ENCODE measurements at places on chromosomes 1 and 21.

GRCh38 chr1:166185526-166185925 lies 18.7 kb upstream of the FAM78B start:
- no peak for DNase-seq

GRCh38 chr1:173017792-173018191 lies 32.9 kb downstream of the TNFSF18 start:
- no peak for DNase-seq

GRCh38 chr1:30515755-30516484 lies 207.5 kb downstream of the MATN1 start:
- no peak for DNase-seq

- no peak for DNase-seq
Observed at GRCh38 chr1:200226268-200226968, 183.4 kb downstream of the ZNF281 start.

- no peak for DNase-seq
Observed at GRCh38 chr1:88791192-88791591, 100.2 kb downstream of the GTF2B start.

- DNase-seq = no peak
Observed at GRCh38 chr1:6245869-6246496, 2.0 kb downstream of the HES3 start.

- peak; percentile 45 for DNase-seq
Observed at GRCh38 chr1:245859493-245860114, 647.5 kb downstream of the SMYD3 start.

- peak; percentile 83 for DNase-seq
Observed at GRCh38 chr1:162908780-162909179, 47.8 kb upstream of the CCDC190 start.

DNA sequence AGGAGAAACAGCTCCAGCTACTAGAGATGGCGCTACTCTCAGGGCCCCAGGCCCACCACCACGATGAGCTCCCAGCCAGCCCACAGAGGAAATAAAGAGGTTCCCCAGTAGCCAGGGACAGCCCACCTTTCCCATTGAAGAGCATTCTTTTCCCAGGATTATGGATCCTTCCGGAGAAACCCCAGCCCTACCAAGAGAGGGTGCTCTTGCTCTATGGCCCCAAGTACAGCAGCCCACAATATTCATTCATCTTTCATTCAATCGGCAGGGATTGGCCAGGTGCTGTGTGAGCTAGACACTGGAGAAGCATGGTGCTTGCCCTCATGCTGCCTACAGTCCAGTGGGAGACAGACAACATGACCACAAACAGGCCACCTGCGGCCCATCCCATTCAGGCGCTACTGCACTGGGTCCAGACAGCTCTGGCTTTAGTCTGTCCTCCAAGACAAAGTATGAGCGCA lies 29.9 kb downstream of the PMVK start:
- DNase-seq = no peak

- peak; percentile 63 for DNase-seq
Observed at GRCh38 chr1:6544831-6545230, 9.5 kb downstream of the NOL9 start.

- no peak for DNase-seq
Observed at GRCh38 chr1:8543965-8544364, 226.1 kb downstream of the SLC45A1 start.

DNA sequence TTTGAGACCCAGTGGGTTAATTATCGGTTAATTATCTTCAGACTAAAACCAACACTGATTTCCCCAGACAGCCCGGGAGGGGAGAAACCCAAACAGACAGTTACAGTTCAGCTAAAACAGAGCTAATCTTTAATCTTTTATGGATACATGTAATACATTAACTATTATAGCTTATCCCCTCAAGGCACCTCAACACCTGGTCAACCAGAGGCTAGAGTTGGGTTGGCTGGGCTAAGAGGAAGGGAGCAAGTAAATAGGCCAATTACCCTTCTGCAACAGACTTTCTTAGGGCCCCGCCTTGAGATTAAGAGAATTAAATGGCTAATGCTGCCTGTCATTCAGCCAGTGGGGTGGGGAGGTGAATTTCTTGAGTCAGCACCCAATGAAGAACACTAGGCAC lies 6.6 kb upstream of the MED18 start:
- DNase-seq = no peak

- DNase-seq = no peak
Observed at GRCh38 chr1:30908696-30909364, at the start of gene SDC3. Gene SDC3 (minus strand): TSS chr1:30908758. CDS start chr1:30908586, 172 bp downstream.

DNA sequence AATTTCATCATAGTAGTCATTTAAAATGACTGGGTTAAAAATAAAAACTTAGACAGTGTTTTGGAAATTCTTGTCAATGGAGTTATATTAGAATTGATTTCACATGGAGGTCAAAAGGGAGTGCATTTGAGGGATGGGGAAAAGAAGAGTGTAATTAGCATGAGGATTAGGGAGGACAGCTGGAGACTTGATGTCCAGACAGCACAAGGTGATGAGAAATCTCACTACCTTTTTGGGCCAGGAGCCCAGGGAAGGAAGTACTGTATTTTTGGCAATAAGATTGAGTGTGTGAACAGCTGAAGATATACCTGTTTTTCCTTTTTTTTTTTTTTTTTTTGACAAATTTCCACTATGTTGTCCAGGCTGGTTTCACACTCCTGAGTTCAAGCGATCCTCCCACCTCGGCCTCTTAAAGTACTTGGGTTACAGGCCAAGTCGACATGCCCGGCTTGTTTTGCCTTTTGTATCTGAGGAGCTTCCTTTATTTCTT lies 163.6 kb downstream of the PAPPA2 start:
- no peak for DNase-seq

GRCh38 chr1:6580593-6581409 lies 1.0 kb downstream of the ZBTB48 start:
- DNase-seq = no peak

GRCh38 chr1:4395676-4396075 lies 258.7 kb upstream of the AJAP1 start:
- DNase-seq = no peak

DNA sequence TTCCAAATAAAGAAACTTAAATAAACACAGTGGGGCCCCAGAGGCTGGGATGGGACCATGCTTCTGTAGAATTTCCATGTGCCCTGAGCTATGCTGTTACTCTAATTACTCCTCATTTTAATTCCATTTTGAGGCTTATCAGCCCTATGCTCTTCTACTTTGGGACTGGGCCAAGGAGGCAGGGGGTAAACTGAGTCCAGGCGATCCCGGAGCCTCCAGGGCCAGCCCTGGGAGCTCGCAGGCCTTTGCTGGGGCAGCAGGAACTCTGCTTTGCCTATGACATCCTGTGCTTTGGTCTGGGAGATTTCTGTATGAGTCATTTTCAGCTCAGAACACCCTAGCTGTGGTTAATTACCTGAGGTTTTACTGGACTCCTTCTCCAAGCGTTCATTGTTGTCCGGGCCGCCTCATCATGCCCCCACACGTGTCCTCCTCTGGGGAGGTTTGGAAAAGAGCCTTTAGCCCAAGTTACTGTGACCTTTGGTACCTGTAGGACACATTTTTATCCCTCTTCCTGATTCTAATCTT lies 95.7 kb downstream of the RHOU start:
- DNase-seq = peak; percentile 37

GRCh38 chr1:208351838-208352237 lies 107.7 kb upstream of the PLXNA2 start:
- DNase-seq = no peak

- DNase-seq = no peak
Observed at GRCh38 chr1:234923626-234924025, 205.0 kb downstream of the TOMM20 start.

- no peak for DNase-seq
Observed at GRCh38 chr1:17207540-17207939, 2.6 kb downstream of the PADI1 start.

DNA sequence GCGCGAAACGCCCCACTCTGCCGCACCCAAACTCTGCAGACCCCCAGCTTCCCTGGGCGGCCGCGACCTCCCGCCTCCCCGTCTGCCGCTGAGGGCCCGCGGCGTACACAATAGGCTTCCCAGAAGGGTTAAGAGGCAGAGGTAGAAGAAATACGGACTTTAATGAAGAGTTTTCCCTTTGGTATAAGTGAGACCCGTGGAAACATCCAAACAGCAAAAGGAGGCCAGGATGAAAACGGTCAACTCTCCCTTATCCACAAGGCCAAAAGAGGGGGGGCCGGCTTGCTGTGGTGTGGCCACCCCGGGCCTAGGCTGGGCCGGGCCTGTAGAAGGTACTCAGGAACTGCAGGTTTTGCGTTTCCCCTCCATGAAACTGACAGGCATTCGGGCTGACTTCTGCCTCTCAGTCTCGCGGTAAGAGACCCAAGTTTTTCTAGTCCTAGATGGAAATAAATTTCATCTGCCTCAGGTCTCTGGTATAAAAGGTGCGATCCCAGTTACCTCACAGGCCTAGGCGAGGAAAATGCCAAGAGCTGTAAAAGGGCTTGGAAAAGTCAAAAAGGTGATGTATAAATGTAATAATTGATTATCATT lies 671 bp upstream of the PYGO2 start:
- DNase-seq = no peak

GRCh38 chr1:246035060-246035541 lies 472.0 kb downstream of the SMYD3 start:
- peak; percentile 4 for DNase-seq

DNA sequence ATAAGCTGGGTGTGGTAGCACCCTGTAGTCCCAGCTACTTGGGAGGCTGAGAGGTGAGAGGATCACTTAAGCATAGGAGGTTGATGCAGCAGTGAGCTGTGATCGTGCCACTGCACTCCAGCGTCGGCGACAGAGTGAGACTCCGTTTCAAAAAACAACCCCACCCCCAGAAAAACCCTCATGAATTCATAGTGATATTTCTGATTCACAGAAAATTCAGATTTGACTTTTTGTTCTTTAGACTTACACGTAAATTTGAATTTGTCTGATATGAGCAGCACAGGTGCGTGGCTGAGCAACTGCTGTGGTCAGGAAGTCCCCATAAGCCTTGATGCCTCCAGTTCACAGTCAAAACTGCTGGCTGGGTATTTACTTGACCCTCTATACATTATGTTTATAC lies 10.0 kb upstream of the MORC3 start:
- no peak for DNase-seq

GRCh38 chr1:99264201-99265021 lies at the start of gene PLPPR4:
Gene PLPPR4 (plus strand): TSS chr1:99264492. CDS start chr1:99264594, 102 bp downstream.
- peak; percentile 23 for DNase-seq

DNA sequence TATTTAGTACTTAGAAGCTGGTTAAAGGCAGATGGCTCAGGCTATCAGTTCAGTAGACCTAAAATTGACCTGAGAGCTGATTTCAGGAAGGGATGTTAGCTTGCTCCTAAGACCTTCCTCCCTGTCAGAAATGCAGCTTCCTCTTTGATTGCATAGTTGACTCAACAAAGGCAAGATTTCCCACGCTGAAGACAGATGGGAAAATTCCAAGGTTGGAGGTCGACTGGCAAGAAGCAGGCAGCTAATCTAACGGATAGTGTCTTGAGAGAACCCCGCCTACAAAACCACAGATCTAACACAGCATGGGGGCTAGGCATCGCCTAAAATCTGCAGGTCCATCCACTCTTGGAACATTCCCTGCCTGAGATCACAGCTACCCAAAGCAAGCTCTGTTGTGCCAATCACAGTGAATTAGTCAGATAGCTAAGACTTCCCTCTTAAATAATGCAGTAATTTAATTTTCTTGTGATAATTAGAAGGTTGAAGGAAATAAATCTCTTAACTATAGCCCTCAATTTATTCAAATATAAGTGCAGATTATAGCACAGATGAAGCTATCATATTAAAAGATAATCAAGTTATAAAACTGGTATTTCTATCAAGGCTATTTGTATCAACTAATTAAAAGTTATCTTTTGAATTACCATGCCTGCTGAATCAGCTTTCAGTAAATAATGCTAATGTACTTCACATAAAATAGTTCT lies 357.8 kb upstream of the SGIP1 start:
- DNase-seq = peak; percentile 56

DNA sequence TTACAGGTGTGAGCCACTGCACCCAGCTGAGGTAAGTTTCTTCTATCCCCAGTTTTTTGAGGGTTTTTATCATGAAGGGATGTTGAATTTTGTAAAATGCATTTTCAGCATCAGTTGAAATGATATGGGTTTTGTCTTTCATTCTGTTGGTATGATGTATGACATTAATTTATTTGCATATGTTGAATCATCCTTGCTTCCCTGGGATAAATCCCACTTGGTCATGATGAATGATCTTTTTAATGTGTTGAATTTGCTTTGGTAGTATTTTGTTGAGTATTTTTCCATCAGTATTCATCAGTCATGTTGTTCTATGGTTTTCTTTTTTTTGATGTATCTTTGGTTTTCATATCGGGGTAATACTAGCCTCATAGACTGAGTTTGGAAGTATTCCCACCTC lies 141.0 kb downstream of the RPS6KC1 start:
- DNase-seq = no peak

DNA sequence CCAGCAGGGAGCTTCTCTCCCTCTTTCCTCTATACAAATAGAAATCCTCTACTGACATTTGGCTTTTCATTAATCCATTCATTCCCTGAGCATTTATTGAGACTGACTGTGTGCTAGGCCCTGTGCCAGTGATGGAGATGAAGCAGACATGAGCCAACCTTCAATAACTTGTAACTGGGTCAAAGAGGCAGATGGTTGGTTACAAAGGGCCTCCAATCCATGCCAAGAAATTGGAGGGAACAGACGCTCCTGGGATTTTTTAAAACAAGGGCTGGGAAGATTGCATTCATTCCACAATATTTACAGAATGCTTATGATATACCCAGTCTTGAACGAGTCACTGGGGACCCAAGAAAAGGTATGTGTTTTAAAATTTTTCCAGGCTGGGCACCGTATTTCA lies 6.2 kb downstream of the HPCAL4 start:
- DNase-seq = no peak

DNA sequence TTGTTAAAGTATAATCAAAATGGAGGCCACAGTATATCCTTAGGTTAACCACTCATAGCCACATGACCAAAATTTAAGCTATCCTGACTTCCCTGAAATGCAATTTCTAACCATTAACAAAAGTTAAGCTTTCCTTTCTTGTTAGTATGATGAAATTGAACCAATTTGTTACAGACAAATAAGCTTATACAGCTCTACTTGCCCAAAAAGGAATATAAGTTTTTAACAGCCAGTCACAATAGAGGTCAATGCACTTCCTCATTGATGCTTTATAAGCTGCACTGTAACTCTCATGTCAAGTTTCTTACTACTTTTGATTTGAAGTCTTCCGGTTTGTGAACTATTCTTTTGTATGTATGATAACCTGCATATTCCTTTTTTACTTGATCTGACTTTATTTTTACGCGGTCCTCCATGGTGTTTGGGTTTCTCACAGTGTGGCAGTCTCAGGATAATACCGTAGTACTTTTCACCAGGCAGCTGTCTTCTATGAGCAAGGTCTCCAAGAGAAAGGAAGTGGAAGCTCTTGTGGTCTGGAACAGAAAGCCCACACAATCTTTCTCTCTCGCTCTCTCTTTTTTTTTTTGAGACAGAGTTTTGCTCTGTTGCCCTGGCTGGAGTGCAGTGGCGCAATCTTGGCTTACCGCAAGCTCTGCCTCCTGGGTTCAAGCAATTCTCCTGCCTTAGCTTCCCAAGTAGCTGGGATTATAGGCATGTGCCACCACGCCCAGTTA lies 331.6 kb downstream of the SRGAP2C start:
- no peak for DNase-seq

- no peak for DNase-seq
Observed at GRCh38 chr1:200590001-200590400, 30.6 kb downstream of the KIF14 start.
